ENCODE measurements at places on chromosomes 11 and 22.

DNA sequence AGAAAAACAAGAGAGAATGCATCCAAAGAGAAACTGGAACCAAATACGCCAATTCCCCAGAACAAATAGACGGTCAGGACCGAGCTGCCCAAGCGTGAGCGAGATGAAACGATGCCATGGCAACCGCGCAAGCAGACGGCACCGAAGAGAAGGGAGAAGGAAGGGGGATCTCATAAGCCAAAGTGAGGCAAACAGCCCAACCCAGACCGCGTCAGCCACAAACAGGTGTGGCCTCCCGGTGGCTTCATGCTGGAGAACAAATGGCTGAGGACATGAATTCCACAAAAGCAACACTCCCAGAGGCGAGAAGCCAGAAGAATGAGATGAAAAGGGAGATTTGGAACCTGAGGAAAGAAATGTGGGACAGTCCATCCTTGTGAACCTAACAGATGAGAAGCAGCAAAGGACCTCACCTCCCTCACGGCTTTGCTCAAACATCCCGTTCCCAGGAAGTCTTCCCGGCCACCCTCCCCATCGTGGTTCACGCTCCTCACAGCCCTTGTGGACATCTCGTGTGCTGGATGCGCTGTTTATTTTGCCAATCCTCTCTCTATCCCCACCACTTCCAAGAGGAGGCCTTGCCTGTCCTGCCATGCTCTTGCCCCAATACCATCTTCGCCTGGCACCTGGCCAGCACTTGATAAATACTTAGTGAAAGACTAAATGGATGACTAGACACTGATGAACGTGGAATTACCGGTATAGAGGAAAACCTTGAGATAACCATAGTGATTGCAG lies 89.1 kb upstream of the RTL6 start:
- no peak overlapping the region for H3K4me3 ChIP-seq
- H3K36me3 ChIP-seq, result no peaks in the 10 kb centered on the region
- H3K27ac ChIP-seq, result no peak overlapping the region
- no peak for DNase-seq
- H3K27me3 ChIP-seq, result peaks cover 7% of the 10 kb centered on the region

- no peaks in the 10 kb centered on the region for H3K36me3 ChIP-seq
- no peak for DNase-seq
- no peak overlapping the region for H3K27ac ChIP-seq
- H3K27me3 ChIP-seq, result peaks cover 1% of the 10 kb centered on the region
- H3K4me1 ChIP-seq, result peaks cover 24% of the 10 kb centered on the region
- peak overlapping the region; percentile 52 for H3K4me3 ChIP-seq
These were observed 1.6 kb downstream of the DIXDC1 start for GRCh38 chr11:111938687-111939160.

DNA sequence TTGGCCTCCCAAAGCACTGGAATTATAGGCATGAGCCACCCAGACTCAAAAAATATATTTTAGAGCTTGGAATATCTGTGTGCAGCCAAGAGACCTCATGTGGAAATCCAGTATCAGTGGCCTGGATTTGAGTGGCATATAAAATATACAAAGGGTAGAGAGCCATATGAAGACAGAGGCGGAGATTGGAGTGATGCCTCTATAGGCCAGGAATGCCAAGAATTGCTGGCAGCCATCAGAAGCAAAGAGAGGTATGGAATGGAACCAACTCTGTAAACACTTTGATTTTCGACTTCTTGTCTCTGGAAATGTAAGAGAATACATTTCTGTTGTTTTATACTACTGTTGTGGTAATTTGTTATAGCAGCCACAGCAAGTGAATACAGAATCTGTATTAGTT lies 123.0 kb downstream of the PLEKHA7 start:
- H3K27me3 ChIP-seq, result peaks cover 9% of the 10 kb centered on the region
- peaks cover 24% of the 10 kb centered on the region for H3K4me1 ChIP-seq
- H3K27ac ChIP-seq, result no peak overlapping the region
- DNase-seq, result no peak
- H3K36me3 ChIP-seq, result peaks cover 18% of the 10 kb centered on the region
- H3K4me3 ChIP-seq, result no peak overlapping the region

- peaks cover 2% of the 10 kb centered on the region for H3K27me3 ChIP-seq
- DNase-seq, result no peak
- H3K4me3 ChIP-seq, result no peak overlapping the region
- no peaks in the 10 kb centered on the region for H3K36me3 ChIP-seq
These were observed 9.4 kb upstream of the RPS3 start for GRCh38 chr11:75389925-75390324.

- no peak overlapping the region for H3K4me3 ChIP-seq
- DNase-seq, result no peak
- H3K27me3 ChIP-seq, result no peaks in the 10 kb centered on the region
These were observed 75.6 kb upstream of the APOA1 start for GRCh38 chr11:116913000-116913399.

Data from endothelial cell (in vitro differentiated cells).